ENCODE measurements at places on chromosomes 16 and 17. TPM values are rescaled to one million over a fixed set of nuclear protein-coding genes. Genes with fewer than 3 reads are reported as not detected.

DNA sequence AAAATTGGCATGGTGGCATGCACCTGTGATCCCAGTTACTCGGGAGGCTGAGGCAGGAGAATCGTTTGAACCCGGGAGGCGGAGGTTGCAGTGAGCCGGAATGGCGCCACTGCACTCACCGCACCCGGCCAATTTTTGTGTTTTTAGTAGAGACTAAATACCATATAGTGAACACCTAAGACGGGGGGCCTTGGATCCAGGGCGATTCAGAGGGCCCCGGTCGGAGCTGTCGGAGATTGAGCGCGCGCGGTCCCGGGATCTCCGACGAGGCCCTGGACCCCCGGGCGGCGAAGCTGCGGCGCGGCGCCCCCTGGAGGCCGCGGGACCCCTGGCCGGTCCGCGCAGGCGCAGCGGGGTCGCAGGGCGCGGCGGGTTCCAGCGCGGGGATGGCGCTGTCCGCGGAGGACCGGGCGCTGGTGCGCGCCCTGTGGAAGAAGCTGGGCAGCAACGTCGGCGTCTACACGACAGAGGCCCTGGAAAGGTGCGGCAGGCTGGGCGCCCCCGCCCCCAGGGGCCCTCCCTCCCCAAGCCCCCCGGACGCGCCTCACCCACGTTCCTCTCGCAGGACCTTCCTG, at the start of gene HBQ1:
HBQ1 (plus strand) TSS at position 359 of the 575 bp plus-strand sequence; CDS start at position 387, 28 bp downstream.
- H3K4me3 ChIP-seq: no peak within 1 kb of the TSS
- peaks cover 11% of the 10 kb centered on the region for H3K4me1 ChIP-seq

DNA sequence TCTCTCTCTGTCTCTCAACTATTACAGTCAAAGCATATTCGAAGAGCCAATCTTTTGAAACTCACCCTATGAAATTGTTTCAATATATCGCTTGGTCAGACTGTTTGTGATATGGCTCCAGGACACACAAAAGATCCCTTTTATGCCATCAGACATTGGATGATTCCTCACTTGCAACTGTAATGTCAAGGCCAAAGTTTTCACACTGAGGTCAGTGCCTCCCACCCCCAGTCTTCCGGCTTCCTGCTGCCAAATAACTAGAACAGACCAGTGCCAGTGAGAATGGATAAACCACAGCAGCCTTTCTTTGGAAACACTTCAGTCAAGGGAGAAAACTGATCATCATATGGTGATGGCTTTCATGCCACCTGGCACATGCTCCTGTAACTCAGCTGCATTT, 321.9 kb upstream of the ZFHX3 start:
- no peak overlapping the region for H3K27ac ChIP-seq
- peaks cover 10% of the 10 kb centered on the region for H3K4me1 ChIP-seq
- H3K36me3 ChIP-seq: no peaks in the 10 kb centered on the region
- H3K27me3 ChIP-seq: no peaks in the 10 kb centered on the region
- no peak overlapping the region for H3K4me3 ChIP-seq

- no peaks in the 10 kb centered on the region for H3K27me3 ChIP-seq
- DNase-seq: peak; percentile 80
- H3K27ac ChIP-seq: peak overlapping the region; percentile 83
- H3K4me1 ChIP-seq: no peaks in the 10 kb centered on the region
These were observed 30.7 kb upstream of the MED9 start for GRCh38 chr17:17445925-17446665.

GRCh38 chr17:19448341-19449268, 37.6 kb downstream of the RNF112 start:
- H3K27me3 ChIP-seq: no peaks in the 10 kb centered on the region
- H3K36me3 ChIP-seq: no peaks in the 10 kb centered on the region
- H3K4me1 ChIP-seq: peaks cover 24% of the 10 kb centered on the region
- peak; percentile 77 for DNase-seq
- H3K27ac ChIP-seq: peak overlapping the region; percentile 86

- H3K4me3 ChIP-seq: peak overlapping the region; percentile 89
- peaks cover 6% of the 10 kb centered on the region for H3K27me3 ChIP-seq
- peak overlapping the region; percentile 80 for H3K27ac ChIP-seq
- H3K4me1 ChIP-seq: peaks cover 4% of the 10 kb centered on the region
- DNase-seq: peak; percentile 67
These were observed 581 bp downstream of the PRKCA start for GRCh38 chr17:66302761-66303626.

GRCh38 chr17:30449480-30449879, 27.7 kb upstream of the GOSR1 start:
- no peak overlapping the region for H3K4me3 ChIP-seq
- H3K27ac ChIP-seq: no peak overlapping the region
- H3K36me3 ChIP-seq: no peaks in the 10 kb centered on the region
- DNase-seq: no peak

- no peak for DNase-seq
- H3K27me3 ChIP-seq: no peaks in the 10 kb centered on the region
- H3K36me3 ChIP-seq: no peaks in the 10 kb centered on the region
- H3K27ac ChIP-seq: no peak overlapping the region
- H3K4me3 ChIP-seq: no peak overlapping the region
- H3K4me1 ChIP-seq: no peaks in the 10 kb centered on the region
These were observed 11.2 kb upstream of the WFIKKN1 start for GRCh38 chr16:619476-620100.

DNA sequence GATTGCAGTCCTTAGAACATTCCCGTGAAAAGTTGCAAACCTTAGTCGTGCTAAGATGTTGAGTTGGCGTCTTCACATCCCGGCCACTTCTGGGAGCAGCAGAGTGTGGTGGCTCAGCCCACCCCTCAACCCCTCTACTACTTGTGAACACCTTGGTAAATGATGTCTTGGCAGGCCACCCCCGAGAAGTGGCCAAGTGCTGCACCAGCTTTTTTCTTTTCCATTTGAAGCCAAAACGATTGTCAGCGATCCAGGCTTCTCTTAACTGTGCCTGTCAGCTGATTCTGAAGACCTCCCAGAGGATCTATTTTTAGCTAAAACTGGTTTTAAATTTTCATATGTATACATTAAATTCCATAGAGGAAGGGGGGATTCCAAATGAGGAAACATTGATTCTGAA, 247.5 kb downstream of the CDH13 start:
- no peak for DNase-seq
- H3K4me3 ChIP-seq: no peak overlapping the region
- no peaks in the 10 kb centered on the region for H3K4me1 ChIP-seq
- no peak overlapping the region for H3K27ac ChIP-seq

DNA sequence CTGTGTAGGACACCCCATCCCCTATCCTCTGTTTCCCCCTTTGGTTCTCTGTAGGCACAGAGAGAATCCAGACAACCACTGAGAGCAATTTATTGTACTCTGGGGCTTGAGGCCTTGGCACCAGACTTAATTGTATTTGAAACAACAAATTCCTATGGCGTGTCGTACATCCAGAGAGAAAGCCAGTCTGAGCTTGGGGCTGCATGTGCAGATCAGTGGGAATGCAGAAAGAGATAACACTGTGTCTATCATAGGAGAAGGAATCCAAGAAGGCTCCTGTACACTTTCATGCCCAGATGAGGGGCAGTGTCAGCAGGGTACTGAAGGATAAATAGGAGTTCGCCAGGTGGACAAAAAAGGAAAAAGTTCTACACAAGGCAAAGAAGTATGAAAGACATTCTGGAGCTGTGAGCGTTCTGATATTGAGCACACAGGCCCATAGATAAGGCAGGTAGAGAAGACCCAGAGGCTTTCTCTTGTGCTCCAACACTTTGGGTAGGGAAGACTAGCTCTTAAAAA, 22.0 kb upstream of the IL4R start:
- H3K27ac ChIP-seq: no peak overlapping the region
- H3K36me3 ChIP-seq: no peaks in the 10 kb centered on the region
- DNase-seq: no peak
- no peak overlapping the region for H3K4me3 ChIP-seq
- no peaks in the 10 kb centered on the region for H3K4me1 ChIP-seq
- no peaks in the 10 kb centered on the region for H3K27me3 ChIP-seq

Gene SPNS2
- 8.3 TPM for total RNA-seq

Gene KRT33A
- not detected for total RNA-seq

Gene MT1F
- 7.1 TPM for total RNA-seq

Gene TP53TG3B
- total RNA-seq: not detected

Gene HS3ST3A1
- 2.0 TPM for total RNA-seq

Gene ABCA10
- total RNA-seq: 1.5 TPM

Gene RARA
- 19.2 TPM for total RNA-seq

Gene CA4
- total RNA-seq: 1.2 TPM

Gene SEPTIN12
- total RNA-seq: not detected
